ENCODE measurements at places on chromosomes 3 and 15.

GRCh38 chr3:105649480-105649879 lies 219.3 kb downstream of the CBLB start:
- DNase-seq = no peak

GRCh38 chr3:57966829-57967228 lies 41.4 kb upstream of the FLNB start:
- no peak for DNase-seq

DNA sequence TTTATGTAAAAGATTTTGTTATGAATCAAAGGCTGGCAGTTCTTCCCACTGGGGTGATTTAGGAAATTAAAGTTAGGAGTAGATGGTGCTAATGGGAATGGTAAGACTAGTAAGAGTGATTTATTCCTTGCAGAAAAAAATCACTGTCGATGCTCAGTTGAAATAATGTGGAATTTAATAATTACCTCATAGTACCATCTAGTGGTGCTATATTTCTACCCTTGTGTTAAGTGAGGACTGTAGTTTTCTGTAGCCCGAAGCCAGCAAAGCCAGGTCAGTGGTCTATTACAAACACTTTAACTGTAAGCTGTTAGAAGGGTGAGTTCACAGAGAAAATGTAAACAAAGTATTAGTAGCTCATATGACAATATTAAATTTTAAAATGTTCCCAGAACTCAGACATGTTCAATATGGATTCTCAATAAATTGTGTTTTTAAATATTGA lies 39.5 kb upstream of the GOLGA8J start:
- DNase-seq = no peak

- no peak for DNase-seq
These were observed 108.4 kb downstream of the ZNF609 start for GRCh38 chr15:64568765-64569164.

GRCh38 chr3:12131351-12132090 lies 27.2 kb downstream of the TIMP4 start:
- DNase-seq = no peak

- DNase-seq = no peak
These were observed 211.8 kb downstream of the CHST2 start for GRCh38 chr3:143331350-143331749.

DNA sequence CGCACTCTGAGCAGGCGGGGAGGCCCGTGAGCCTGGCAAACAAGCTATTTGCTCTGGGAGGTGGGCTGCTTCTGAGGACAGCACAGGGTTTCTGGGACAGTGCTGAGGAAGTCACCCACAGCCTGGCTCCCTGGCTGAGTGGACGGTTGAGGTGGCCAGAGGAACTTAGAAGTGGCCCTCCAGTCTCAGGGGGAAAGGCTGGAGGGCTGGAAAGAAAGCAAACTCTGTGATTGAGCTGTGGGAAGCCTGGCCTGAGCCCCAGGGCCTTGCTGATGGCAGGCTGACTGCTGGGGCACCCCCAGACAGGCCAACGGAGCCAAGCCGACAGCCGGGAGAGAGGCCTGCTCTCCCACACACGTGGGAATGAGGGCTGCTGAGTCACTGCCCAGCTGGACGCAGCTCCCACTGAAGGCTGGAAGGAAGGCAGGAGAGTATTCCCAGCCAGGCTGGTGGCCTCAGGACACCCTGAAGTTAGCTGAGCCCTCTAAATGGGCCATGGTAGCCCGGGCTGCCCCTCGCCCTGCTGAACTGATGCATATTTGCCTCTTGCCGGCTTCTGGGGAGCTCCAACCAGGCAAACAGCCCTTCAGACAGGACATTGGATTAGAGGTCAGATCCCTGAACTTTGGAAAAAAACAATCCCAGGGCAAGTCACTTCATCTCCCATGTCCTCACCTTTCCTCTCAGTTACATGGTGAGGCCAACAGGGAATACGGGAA lies 98.0 kb upstream of the TLE3 start:
- DNase-seq = peak; percentile 37

- no peak for DNase-seq
These were observed 239.8 kb downstream of the ITPR1 start for GRCh38 chr3:4732925-4733324.

- no peak for DNase-seq
These were observed 382.4 kb upstream of the GBE1 start for GRCh38 chr3:82143661-82144412.

GRCh38 chr3:66693461-66694031 lies 192.7 kb upstream of the LRIG1 start:
- DNase-seq = no peak
